ENCODE measurements at places on chromosomes 13 and 19.

DNA sequence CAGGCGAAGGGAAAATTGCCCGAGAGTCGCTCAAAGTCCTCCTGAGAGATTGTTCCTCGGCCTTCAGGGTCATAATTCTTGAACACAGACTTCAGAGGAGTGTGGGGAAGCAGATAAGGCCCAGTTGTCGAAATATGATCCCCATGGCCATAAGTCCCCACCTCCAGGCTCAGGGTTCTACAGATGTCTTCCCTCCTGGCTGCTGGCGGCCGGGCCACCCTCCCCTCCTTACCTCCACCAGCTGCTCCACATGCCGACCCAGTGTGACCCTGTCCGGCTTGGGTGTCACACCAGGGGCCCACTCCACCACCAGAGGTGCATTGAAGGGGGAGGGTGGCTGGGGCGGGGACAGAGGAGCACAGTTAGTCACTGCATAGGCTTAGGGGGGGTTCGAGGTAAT lies 10.1 kb downstream of the FAM98C start:
- DNase-seq, result no peak

DNA sequence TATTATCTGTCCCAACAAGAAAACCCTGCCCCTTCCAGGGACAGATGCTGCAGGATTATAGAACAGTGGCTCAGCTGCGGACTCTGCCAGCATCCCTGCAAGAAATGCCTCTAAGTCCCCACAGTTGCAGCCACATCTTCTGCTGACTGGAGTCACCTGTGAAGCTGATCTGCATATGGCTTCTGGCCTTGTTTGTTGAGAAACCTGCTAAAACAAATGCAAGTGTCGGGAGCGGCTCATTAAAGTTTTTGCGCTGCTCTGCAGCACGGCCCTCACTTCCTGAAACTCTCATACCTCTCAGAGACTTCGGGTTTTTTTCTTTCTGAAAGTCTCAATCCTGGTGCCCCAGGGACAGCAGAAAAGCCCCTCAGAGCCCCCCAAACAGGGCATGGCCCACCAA lies 725.0 kb downstream of the UQCRFS1 start:
- DNase-seq, result no peak

DNA sequence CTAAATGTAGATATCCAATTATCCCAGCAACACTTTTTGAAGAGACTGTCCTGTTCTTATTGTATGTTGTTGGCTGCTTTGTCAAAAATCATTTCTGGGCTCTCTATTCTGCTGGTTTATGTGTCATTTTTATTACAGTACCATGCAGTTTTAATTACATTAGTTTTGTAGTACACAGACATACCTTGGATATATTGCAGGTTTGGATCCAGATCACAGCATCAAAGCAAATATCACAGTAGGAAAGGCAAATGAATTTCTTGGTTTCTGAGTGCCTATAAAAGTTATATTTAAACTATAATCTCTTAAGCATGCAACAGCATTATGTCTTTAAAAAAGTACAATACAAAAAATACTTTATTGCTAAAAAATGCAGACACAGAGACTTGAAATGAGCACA lies 564.2 kb upstream of the MIR17HG start:
- no peak for DNase-seq

GRCh38 chr19:50266896-50267295 lies 62.3 kb downstream of the KCNC3 start:
- DNase-seq, result no peak

- DNase-seq, result no peak
Measured at GRCh38 chr13:29441306-29441705, 154.2 kb downstream of the SLC7A1 start.

- DNase-seq, result no peak
Measured at GRCh38 chr13:65453982-65454381, 1776.2 kb downstream of the PCDH9 start.

- no peak for DNase-seq
Measured at GRCh38 chr19:18698321-18699167, 15.1 kb downstream of the CRTC1 start.

GRCh38 chr13:79491715-79492114 lies 10.8 kb downstream of the NDFIP2 start:
- no peak for DNase-seq

DNA sequence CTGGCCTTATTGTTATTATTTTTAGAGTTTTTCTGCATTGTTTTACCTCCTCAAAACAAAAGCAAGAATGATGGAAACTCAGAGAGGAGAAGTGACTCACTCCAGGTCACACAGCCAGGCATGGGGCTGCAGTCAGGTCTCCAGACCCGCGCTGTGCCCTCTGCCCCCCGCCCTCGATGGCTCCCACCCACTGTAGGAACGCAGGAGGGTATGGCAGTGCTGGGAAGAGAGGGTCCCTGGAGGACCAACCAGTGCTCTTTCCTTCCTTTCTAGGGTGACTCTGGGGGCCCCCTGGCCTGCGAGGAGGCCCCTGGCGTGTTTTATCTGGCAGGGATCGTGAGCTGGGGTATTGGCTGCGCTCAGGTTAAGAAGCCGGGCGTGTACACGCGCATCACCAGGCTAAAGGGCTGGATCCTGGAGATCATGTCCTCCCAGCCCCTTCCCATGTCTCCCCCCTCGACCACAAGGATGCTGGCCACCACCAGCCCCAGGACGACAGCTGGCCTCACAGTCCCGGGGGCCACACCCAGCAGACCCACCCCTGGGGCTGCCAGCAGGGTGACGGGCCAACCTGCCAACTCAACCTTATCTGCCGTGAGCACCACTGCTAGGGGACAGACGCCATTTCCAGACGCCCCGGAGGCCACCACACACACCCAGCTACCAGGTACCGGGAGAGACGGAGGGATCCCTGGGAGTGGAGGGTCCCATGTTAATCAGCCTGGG lies 5.6 kb downstream of the TIMM13 start:
- DNase-seq, result no peak

GRCh38 chr13:36555151-36555986 lies 118.5 kb upstream of the SERTM1 start:
- DNase-seq, result no peak

- DNase-seq, result peak; percentile 80
Measured at GRCh38 chr13:28743020-28743419, 24.2 kb upstream of the SLC46A3 start.

DNA sequence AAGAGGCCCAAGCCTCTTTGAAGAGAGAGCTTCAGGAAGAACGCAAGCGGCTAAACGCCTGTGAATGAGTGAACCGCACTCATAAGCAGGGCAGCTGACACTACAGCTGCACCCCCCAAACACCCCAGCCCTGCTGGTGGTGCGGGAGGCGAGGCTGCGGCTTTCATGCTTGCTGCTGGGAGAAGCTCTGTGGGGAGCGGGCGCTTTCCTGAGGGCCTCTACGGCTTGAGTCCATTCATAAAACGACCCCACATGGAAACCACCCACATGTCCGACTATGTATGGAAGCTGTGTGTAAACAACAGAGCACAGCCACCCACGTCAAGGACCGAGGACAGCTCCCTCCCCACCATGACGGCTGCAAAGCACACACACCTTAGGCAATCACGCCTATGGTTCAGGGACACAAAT lies 5.5 kb downstream of the AP3D1 start:
- DNase-seq, result no peak

DNA sequence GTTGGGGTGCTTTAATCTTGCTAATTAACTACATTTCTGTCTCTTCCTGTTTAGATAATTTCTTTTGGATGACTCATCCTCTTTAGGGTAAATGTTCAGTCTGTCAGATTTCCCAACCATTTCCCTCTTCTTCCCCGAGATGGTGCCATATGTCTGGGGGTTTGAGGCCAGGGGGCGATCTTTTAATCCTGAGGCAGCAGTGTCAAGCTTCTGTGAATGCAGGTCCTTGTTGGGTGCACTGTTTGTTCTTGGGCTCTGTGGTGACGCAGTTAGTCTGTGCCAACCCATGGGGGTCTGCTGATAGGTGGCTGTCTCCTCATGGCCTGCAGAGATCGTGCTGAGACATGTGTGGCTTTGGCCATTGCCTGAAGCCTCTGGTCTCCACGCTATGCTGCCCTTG lies 420.4 kb downstream of the NDFIP2 start:
- DNase-seq, result no peak

- no peak for DNase-seq
Measured at GRCh38 chr19:33724721-33725060, 72.0 kb upstream of the KCTD15 start.

DNA sequence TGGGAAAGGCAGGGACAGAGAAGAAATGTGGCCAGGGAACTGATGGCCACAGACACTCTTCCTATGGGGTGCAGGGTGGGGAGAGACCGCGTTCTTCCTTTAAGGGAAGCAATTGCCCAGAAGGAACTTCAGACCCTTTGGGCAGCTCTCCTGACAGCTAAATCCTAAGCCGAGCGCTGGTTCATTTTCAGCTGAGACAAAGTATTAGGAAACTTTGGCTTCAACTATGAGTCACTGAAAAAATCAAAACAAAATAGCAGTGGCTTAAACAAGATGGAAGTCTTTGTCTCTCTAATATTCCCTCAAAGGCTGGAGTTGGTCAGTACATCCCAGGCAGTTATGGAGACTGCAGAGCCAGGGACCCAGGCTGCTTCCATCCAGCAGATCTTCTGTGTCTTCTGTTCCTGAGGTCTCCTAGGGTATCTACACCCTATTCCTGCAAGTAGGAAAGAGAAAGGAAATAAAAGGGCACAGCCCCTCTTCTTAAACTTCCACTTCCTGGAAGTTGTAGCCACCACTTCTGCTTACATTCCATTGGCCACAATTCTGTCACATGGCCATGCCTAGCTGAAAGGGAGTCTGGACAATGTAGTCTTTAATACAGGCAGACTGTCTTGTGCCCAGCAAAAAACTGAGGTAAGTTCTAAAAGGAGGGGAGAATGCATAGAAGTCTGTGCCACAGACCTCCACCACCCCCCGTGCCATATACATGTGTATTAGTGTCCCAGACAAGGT lies 163.5 kb downstream of the KATNAL1 start:
- DNase-seq, result no peak

GRCh38 chr19:48249502-48250014 lies 6.2 kb downstream of the CARD8 start:
- peak; percentile 96 for DNase-seq

DNA sequence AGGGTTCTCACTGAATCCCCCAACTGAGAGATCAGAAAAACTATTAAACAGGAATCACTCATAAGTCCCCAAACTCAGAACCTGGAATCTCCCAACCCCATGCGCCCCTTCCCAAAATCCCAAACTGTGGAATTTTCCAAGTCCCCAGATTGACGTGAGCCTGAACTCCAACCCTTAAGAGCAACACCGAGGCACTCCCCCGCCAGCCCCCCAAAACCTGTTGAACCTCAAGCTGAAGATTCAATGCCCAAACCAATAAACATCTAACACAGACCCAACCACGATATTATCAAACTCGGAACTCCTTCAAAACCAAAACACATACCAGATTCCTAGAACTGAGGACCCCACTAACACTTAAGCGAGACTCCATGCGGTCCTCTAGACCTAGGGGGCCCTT lies 599 bp downstream of the IZUMO1 start:
- DNase-seq, result no peak

DNA sequence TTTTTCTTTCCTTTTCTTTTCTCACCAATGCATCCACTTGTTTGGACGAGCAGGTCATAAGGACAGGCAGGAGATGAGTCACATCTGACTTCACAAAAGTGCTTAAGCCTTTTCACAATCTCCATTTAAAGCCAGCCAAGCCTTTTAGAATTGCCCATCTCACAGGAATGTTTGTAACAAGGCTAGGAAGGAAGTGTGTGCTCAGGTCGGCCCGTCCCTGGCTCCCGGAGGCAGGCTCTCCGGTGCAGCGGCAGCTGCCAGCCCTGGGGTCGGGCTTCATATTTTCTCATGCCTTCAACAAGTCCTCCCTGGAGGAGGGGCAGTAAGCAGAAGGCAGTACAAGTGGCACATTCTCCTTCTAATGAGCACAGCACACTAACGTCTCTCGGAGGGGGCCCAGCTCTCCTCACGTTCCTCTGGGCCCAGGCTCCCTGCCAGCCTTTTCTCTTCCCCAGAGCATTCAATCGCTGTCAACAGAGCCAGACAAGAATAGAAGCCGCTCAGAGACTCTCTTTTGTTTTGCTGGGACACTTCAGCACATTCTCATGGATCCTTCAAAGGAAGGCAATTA lies 180.5 kb downstream of the COL4A1 start:
- peak; percentile 39 for DNase-seq

- DNase-seq, result peak; percentile 79
Measured at GRCh38 chr19:13597640-13598039, 91.4 kb upstream of the CACNA1A start.

DNA sequence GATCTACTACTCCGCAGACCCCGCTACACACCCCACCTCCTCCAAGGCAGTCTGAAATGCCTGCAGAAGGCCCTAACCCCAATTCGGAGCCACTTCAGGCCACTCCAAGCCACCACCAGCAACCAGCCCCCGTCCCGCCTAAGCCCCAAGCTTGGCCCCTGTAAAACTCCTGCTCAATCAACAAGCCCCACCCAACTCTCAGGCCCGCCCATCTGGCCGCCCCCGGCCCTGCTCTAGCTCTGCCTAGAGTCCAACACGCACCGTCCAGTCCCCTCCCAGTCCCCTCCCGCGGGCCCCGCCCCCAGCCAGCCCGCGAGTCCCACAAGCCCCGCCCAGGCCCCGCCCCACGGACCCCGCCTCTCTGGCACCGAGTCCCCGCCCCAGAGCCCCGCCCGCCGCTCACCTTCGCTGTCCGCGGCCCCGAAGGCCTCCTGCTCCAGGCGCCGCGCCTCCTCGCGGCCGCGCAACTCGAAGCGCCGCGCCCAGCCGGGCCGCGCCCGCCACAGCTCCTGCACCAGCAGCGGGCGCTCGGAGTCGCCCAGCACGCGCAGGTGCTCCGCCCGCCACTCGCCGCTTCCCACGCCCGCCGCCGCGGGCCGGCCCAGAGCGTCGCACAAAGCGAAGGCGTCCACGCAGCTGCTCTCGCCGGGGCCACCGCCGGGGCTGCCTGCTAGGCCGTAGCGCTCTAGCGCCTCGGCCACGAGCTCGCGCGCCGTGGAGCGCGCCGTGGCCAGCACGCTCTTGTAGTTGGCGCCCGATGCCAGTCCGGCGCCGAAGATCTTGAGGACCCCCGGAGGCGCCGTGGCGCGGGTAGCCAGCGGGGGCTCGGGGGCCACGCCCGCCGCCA lies 1.6 kb downstream of the RASIP1 start:
- DNase-seq, result peak; percentile 88

DNA sequence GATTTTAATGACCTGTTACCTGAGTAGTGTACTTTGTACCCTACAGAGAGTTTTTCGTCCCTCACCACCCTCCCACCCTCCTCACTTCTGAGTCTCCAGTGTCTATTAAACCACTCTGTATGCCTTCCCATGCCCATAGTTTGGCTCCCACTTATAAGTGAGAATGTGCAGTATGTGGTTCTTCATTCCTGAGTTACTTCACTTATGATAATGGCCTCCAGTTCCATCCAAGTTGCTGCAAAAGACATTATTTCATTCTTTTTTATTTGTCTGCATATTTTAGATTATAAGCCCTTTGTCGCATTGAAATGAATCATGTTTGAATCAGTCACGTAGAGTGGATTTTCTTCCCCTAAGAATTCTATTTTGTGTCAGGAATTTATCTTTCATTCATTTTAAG lies 12.2 kb upstream of the HTR2A start:
- DNase-seq, result no peak
